ENCODE measurements at places on chromosomes 2 and 18.

DNA sequence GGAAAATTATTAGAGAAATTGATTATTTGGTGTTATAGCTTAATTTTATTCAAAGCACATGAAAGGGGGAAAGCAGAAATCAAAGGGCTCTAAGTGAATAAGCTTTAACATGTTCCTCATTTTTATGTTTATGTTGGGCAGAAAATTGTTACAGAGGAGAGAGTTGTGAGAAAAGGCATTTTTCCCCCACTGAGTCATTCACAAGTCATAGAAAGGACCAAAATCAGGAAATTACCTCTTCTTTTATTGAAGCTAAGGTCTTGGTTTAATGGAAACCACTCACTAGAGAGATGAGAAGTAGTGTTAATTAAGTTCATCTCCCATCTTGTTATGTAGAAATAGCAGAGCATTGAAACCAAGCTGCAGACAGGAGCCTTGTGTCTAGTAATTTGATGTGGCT, 175.3 kb upstream of the THUMPD2 start:
- peak; percentile 76 for DNase-seq

- no peak for DNase-seq
Measured at GRCh38 chr2:218238887-218239286, 21.9 kb downstream of the ARPC2 start.

- no peak for DNase-seq
Measured at GRCh38 chr2:108061439-108062042, 75.2 kb downstream of the SLC5A7 start.

DNA sequence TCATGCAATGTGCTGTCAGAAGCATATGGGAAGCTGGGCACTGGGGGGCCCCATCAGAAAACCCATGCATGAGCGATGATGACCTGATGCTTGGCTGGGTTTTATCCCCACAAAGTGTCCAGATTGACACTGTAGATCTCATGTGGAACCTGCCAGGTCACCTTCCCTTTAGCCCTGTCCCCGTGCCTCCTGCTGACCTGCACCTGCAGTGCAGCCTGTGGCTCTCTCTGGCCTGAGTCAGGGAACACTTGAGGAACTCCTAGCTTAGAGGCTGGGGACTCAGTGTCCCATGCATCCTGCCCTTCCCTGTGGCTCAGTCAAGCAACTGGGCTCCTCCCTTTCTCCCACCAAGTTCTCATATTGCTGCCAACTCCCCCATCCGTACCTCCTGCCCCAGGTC, 57.7 kb downstream of the PDCL3 start:
- DNase-seq, result no peak

DNA sequence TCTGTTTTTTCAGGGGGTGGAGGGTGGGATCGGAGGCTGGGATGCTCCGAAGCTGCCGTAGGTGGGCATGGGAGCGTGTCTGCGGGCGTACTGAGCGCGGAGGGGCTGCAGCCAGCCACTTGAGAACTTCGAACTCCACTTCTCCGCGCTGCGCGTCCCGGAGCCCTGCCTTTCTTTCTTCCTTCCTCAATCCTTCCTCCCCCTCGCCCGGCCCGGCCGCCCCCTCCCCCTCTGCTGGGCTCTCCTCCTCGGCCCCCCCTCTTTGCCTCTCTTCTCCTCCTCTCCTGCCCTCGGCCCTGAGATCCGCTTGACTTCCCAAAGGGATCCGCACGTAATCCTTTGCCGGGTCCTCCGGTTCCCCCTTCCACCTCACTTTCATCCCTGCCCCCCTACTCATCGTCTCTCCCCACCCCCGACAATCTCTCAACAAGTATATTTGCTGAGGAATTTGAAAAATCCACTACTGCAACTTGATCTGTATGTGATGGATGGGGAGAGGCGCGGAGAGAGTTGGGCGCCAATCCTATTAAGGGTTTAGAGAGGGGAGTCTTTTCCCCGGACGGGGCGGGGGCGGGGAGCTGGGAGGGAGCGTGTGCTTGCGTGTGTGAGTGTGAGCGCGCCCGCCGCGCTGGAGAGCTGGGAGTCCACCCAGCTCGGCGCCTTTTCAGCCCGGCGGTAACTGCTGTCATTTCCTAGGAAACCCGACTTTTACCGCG, 1.1 kb downstream of the GLI2 start:
- peak; percentile 97 for DNase-seq

- DNase-seq, result no peak
Measured at GRCh38 chr2:27261926-27262298, 935 bp downstream of the SLC30A3 start.

DNA sequence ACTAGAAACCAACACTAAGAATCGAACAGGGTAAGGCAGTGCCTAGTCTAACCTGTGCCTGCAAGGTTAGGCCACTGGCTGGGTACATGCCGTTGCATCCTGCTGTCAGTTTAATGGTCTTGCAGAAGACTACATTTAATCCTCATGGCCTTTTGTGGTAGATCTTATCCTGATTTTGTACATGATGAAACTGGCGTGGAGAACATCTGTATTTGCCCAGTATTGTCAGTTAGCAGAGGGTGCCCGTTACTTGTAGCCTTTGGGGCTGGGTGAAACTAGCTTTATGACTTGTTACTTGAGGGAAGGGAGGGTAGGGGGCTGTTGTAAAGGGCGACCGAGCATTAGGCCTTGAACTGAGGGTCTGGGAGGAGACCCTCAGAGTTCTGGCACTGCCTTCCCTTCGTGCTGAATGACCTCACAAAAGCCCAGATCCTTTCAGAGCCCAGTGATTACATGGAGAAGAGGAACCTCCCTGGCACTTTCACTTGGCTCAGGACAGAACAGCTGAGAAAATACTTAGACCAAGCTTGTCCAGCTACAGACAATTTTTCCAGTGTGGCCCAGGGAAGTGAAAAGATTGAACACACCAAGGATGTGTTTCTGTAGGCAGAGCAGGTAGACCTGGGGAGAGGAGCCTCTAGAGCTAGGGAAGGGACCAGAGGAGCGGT, 19.5 kb downstream of the SLC20A1 start:
- no peak for DNase-seq

DNA sequence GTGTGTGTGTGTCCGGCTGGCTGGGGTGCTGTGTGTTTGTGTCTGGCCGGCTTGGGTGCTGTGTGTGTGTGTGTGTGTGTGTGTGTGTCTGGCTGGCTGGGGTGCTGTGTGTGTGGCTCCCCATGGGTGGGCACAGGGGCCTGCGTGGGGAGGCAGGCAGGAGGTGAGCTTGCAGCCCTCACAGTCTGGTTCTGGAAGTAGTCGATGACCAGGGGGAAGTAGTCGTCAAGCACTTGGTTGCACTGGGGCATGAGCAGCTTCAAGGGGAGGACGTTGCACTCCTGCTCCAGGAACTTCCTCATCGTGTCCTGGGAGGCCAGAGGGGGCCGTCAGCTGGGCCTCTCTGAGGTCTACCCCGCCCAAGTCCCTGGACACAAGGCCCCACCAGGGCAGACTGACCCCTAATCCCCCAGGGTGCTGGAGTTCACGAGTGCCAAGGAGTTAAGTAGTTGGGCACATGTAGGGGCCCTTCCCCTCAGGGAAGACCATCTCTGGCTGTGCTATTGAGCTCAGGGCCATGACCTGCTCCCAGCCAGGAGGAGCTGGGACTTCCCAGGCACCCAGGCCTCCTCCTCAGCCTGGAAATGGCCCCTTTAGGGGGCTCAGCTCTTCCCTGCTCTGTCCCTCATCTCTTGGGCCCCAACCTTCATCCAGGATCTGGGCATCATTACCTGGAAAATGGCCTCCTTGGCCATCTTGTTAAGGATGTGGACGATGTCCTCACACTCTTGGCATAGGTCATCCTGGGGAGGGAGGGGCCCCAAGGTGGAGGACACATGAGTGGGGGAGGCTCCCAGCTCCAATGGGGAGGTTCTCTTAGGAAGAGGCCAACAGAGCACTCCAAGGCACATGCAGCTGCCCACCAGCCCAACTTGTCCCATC, 1.3 kb downstream of the SFTPB start:
- no peak for DNase-seq

DNA sequence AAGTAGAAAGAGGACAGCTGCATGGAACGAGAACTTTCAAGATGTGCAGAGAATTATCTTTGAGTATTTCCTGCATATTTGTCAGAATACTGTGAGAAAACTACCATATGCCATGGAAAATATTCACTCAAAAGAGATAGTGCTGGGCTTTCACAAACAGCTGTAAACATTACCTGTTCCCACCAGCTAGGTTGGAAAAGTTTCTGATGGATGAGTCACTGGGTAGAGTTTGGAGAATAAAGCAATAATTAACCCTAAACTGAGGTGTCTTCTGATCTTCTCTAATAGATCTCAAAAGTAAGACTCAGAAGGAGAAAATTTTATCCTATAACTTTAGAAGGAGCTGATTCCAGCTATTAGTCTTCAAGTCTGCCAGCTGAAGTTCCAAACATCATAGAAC, 3.9 kb upstream of the FSIP2 start:
- DNase-seq, result no peak

DNA sequence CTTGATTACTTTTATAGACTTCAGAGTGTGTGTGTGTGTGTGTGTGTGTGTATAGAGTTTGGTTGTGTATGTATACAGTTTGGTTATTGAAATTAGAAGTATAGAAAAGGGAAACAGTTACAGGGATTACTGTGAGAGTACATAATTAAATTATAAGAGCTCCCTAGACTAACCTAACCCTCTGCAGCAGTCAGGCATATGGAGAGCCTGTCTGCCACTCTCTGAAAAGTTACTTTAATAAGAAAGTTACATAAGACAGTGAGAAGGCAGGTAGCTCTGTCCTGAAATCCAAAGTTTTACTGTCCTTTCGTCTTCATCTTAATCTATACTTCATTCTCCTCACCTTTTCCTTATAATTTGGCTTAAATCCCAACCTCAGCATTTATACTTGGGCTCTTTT, 71.5 kb upstream of the EPB41L5 start:
- DNase-seq, result no peak

DNA sequence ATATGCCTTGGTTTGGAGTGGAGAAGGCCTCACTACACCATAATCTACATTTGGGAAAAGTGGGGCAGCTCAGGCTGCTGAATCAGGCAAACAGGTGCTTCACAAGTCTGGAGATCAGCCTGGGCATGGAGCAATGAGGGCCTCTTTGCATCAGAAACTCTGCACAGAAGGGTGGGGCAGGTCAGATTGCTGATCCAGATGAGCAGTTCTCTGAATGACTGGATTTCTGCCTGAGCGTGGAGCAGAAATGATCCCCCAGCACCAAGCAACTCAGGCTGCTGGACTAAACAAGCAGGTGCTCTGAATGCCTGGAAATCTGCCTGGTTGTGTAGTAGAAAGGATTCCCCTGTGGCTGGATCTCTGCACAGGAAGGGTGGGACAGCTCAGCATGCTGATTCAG, 605.3 kb upstream of the ZNF804A start:
- no peak for DNase-seq

DNA sequence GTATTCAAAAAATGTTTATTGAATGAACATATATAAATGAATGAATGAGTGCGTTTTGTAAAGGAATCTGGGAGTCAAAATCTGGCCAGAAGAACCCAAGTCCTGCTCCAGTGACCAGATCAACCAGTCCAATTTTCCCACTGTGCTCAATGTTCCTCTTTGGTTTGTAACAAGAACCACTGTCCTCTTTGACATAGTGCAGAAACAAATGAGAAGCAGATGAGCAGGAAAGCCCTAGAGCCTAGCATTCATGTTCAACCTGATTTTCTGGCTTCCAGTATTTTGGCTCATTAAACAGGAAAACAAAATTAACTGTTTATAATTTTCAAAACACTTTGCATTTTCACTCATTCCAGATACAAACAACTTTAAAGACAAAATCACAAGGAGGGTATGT, 23.2 kb downstream of the FAM124B start:
- no peak for DNase-seq

GRCh38 chr2:236365258-236366048, 101.2 kb upstream of the ASB18 start:
- no peak for DNase-seq

GRCh38 chr2:66814916-66815315, 380.0 kb downstream of the MEIS1 start:
- no peak for DNase-seq

DNA sequence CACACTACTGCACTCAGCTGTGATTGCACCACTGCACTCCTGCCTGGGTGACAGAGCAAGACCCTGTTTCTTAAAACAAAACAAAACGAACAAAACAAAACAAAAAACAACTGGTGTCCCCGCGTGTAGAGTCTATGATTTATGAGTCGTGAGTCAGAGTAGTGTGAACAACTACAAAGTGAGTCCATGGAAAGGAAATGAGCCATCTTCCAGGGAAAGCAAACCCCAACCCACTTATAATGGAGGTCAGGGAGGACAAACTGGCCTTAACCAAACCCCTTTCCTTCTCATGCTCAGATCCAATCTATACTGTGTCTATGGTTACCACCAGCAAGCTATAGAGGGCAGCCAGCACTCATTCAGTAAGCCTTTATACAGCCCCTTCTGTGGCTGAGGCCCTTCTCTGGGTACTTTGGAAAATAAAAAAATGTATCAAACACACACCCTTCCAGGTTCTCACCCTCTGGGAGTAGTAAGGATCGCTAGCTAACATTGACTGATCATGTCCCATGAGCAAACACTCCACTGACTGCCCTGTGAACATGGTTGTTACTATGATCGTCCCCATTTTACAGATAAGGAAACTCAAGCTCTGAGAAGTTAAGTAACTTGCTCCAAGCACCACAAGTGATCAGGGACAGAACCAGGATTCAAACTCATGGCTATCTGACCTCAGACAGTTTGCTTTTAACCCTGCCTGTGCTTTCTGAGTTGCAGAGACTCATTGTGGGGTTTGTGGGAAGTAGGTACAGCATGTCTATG, 24.7 kb upstream of the COLEC12 start:
- peak; percentile 84 for DNase-seq

GRCh38 chr2:181944914-181945291, 40.8 kb upstream of the PPP1R1C start:
- no peak for DNase-seq

DNA sequence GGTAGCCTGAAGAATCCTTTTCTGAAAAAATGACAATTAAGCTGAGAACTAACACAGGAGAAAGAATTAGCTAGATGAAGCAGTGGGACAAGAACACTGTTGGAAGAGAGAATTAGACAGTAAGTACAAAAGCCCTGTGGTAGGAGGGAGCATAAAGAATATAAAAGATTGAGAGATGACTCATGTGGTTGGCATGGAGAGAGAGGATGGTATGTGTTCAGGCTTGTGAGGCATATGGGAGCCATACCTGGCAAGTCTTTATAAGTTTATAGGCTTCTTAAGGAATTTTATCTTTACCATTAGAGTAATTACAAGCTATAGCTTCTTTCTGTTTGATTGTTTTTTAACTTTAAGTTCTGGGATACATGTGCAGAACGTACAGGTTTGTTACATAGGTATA, 325.0 kb downstream of the ARL6IP6 start:
- DNase-seq, result no peak

Data from EH (cell line).